ENCODE measurements at places on chromosomes 1 and 21.

GRCh38 chr1:227913396-227913763 is 34.4 kb downstream of the WNT9A start:
- DNase-seq = no peak

DNA sequence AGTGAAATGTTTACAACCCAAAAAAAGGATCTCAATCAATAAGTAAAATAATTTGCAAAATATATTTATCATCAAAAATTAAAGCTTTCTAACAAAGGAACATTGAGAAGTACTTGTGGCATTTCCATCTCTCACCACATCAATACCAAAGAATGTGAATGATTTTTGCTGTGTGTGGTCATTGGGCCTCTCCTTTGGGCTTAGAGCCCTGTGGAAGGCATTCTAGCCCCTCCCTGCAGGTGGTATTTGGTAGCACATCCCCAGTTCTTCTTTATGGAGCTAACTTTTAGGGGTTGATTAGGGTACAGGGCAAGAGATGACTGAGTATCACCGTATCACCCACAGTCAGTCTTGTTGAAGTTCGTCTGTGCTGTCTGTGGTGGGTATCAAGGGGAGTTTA is 294.1 kb upstream of the SGIP1 start:
- no peak for DNase-seq

DNA sequence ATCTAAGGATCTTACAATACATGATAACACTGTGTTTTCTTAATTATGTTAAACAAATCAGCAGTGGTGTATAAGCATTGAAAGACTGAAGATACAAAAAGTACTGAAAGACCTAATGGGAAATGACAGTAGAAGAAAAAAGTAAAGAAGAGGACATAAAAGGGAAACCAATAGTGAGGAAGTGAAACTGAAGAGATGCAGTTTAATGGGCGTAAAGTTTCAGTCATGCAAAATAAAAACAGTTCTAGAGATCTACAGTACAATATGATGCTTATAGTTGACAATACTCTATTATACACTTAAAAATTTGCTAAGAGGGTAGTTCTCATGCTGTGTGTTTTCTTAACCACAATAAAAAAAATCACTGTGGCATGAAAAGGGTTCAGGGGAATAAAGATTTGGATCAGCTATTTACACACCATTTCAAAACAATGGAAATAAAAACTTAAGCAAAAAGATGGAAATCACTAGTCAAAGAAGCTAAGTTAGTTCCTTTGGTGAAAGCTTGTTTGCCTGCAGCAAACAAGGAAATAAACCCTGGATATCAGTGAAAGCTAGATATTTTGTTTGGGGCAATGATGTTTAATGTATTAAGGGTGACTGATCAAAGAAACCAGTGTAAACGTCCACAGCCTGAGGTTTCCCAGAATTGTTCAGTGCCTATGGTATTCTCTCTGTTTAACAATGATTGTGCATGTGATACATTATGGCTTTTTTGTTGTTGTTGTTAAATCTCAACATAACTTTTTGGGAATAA is 1160.8 kb upstream of the ADGRL2 start:
- DNase-seq = no peak

DNA sequence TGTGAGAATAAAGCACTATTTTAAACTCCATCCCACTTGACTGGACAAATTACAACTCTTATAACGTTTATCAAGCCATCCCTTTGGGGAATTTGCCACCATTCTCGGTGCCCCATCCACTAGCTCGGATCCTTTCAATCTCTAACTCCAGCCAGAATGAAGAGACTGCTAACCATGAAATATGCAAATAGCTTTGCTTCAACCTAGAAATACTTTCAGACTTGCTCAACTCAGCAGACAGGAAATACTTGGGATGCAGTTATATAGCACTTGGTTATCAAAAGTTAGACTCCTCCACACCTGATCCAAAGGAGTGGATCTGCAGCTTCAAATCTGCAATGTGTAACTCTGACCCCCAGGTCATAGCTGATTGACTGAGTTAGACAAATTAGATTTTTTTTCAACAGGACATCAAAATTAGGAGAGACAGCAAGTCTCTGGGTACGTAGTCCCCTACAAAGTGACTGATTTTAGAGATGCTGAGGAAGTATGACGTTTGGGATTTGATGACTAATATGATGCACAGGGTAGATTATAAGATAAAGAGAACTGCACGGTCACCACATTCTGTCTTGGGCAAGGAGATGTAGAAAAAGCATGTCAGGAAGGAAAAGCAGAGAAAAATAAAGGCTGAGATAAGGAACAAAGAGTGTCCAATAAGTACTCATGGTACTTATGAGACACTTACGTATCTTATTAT is 496.0 kb downstream of the AGBL4 start:
- DNase-seq = peak; percentile 0

DNA sequence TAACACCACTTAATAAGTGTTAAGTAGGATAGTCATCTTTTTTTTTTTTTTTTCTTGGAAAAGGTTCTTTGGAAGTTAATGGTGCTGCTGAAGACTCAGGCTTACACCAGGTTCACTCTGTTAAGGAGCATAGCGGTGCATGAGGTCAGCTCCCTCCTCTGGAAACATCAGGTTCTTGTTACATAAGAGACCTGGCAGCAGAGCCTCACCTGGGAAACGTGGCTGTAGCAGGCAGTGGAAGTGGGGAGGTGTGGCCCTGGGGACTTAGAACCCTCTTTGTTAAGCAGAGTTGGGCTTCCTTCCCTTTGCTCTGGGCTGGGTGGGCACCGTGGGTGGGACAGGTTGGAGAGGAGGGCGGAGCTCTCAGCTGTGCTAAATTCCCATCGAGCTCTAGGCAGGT is 104.1 kb downstream of the CNIH3 start:
- DNase-seq = no peak

DNA sequence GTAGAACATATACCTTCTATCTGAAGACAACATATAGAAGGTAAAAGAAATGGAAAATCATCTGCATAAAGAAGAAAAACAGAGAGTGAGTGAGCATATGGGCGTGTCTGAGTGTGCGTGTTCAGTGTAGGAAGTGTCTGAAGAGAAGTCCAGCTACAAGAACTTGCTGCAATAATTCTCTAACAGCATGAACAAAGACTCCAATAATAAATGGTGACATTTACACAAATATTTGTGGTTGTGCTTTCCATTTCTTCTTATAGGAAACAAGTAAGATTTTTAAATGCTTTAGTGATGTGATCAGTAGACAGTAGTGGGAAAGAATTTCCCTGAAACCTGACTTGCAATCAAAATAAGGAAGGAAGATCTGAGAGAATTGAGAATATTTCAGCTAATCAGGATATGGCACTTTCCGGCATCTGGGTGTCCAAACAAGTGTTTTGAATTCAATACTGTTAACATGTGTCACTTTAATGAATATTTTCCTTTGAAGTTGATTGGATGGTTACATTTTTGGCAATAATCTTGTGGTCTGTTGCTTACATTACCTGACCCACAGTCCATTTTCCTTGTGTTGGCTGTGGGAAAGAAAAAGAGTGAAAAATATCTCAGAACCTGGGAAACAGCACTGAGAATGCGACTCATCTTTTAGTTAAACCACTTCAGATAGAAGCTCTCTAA is 154.0 kb downstream of the TGFB2 start:
- DNase-seq = peak; percentile 94

GRCh38 chr1:52534928-52535764 is 17.7 kb downstream of the TUT4 start:
- DNase-seq = no peak
